ENCODE measurements at places on chromosomes 12 and 14.

DNA sequence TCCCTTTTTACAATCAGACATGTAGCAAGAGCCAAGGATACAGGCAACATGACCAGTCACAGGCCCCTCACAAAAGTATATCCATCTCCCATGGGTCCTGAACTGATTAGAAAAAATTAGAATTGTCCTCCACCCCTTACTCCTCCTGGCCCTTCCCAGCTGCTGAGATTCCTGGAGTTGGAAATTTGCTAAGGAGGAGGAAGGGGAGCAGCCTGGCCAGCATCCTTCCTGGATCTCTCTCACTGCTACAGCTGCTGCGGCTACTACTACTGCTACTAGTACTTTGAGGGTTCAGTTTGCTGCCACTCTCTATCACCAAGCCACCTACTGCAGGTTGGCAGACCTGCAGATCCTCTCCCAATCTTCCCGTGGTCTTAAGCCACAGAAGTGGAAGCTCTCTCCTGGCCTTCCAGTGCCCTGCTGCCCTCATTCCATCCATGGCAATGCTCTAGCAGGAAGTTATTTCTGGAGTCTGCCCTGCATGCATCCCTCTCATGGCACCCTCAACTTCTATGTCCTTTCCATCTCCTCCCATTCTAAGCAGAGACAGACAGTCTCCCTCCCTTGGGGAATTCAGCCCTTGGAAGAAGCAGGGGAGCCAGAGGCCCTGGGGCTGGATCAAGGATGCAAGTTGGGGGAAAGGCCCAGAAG is 1.0 kb downstream of the ITGA7 start:
- DNase-seq, result no peak

DNA sequence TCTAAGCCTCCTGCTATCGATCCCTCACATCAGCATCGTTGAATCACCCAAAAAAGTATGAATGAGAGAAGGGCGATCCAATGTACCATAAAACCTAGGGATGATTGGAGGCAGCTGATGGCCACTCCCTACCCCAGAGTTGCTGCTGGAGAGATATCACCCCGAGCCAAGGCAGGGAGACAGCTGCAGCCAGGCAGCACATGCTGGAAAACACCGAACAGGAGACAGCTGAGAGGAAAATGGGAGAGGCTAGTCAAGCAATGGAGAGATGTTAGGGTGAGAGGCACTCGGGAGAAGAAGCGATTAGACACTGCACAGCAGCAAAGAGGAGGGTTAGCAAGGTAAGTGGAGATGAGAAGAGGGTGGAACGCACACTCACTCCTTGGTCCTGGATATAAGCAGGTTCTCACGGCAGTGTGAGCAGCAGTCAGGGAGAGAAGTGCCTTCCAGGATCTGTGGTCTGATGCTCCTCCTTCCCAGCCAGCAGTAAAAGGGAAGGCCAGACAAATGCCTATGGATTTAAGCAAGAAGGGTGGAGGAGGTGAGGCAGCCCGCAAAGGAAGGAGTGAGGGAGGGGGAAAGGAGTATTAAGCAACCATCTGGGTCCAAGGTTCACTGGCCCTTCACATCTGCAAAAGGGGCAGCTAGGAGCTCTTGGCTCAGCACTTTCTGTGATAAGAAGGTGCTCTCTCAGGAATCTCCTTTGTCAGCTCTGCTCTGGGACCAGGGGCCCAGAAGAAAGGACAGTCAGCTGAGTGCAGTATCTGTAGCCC is at the start of gene SLC7A7:
Gene SLC7A7, minus strand, starts transcription at position 495 of the 773 bp plus-strand sequence. CDS start 2,037 bp downstream, outside the sequence.
- DNase-seq, result no peak

DNA sequence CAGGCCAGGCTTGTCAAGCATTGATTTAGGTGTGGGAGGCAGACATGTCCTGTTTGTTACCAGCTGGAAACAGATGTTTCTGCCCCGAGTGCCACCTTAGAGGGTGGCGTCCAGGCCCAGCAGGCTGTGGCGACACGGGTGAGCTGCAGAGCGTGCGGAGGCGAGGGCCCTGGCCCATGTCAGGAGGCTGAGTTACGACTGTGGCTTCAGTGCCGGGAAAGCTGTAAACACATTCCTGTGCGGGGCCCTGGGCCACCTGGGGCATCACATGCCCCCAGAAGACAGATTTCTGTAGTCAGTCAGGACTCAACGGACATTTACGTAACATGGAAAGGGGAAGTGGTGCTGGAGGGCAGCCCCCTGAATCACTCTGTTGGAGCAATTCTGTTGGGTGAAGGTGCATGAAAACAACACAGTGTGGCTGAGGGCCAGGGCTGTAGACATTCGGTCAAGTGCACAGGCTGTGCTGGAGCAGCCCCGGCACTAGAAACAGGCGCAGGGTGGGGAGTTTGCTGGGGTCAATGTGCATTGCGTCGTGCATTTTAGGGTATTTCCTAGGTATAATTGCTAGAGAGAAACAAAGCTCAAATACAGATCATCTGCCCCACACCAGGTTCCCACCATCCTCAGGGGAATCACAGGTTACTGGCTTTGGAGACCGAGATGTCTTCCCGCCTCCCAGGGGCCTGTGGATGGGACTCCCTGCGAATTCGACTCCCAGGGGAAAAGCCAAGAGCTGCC is 291.8 kb downstream of the TMEM121 start:
- DNase-seq, result no peak

DNA sequence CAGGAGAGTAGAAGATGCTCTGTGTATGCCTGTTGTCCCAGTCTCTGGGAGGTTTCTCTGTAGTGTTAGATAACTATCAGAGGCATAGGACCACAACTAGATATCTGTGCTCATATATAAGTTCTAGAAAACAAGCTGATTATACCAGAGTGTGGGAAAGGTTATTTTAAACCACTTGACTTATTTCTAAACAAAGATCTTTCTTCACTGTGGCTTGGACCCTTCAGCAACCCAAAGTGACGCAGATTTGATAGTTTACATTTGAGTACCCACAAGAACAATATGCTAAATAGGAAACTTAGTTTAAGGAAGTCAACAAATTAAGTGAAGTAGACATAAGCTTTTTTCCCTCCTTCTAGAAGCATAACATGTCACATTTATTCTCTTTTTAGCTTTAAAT is 41.3 kb downstream of the RIC8B start:
- DNase-seq, result no peak

- DNase-seq, result no peak
Measured at GRCh38 chr12:105192624-105193225, 43.2 kb downstream of the APPL2 start.

GRCh38 chr14:88821378-88821777 is 3.1 kb upstream of the TTC8 start:
- DNase-seq, result no peak

DNA sequence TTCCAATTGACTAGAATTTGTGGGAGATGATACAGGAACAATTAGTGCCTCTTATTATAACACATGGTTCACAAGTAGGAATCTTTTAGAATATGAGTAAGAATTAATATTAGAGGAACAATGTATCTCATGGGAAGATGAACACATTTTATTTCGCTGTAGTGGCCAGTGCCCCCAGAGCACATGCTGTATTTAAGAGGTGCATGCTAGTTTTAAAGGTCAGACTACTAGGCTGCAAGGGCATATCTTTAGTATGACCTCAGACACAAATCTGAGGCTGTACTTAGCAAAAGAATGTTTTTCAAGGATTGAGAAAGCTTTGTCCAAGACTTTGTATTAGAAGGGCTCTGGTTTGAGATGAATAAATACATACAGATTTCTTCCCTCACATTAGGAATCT is 586.9 kb downstream of the CCER1 start:
- DNase-seq, result no peak

GRCh38 chr12:110780448-110780847 is 37.8 kb upstream of the PPP1CC start:
- DNase-seq, result no peak

DNA sequence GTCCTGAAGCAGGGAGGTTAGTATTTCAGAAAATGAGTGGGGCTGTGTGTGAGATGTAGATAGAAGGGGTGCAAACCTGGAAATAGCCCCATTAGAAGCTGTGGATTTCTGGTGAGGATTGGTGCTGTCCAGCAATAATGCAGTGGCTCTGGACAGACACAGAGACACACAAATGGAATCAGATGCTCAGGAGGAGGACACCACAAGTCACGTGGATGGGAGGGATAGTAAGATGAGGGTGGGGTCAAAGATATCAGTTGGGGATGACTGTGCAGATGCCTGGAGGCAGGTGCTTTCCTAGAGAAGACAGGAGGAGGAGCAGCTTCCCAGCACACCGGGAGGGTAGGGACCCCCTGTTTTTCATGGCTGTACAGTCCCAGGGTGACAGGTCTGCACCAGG is 136.5 kb downstream of the PLXNC1 start:
- DNase-seq, result no peak

GRCh38 chr12:68325966-68326365 is 6.2 kb downstream of the MDM1 start:
- no peak for DNase-seq

GRCh38 chr12:80412343-80412953 is 31.6 kb upstream of the PTPRQ start:
- DNase-seq, result no peak

DNA sequence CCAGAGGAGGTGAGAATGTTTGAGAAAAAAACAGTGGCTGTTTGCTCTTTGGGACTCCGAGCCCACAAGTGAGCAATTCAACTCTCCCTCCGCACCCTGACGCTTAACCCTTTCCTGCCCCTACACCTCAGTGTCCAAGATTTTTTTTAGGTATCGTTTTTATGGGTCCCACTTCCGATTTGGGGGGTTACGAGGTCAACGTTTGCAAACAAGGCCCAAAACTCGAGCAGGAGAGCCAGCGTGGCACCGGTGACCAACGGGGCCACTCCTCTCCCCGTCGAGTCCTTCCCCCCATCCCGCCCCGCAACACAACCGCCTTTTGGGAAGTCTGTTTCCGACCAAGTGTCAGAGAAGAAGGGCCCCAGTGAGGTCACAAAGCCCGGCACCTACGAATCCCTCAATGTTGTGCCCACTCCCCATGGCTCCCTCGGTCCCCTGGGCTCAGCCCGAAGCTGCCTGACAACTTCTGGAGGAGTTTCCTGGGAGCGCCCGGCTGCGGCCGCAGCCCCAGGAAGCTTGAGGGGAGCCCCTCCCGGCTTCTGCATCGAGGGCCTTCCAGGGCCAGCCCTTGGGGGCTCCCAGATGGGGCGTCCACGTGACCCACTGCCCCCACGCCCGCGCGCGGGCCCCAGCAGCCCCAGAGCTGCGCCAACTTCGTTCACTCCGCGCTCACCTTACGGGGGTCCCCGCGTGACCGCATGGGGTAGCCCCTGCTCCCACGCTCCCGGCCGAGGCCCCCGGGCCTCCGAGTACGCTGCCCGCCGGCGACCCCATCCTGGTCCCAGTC is 1.2 kb downstream of the CDK2AP1 start:
- peak; percentile 35 for DNase-seq

Measured in H54 (cell line).